NCI-H1694 treated with DMSO at 0.1 percent for 48 hours (cell line): ENCODE measurements at places on chromosomes 1 and 21.

- DNase-seq, result no peak
These were observed 38.4 kb downstream of the ADAMTS1 start for GRCh38 chr21:26806801-26807295.

GRCh38 chr1:56672579-56672978, 27.5 kb downstream of the PRKAA2 start:
- DNase-seq, result no peak

GRCh38 chr1:233664253-233664652, 50.3 kb downstream of the KCNK1 start:
- peak; percentile 95 for DNase-seq

GRCh38 chr1:223853748-223854147, 8.0 kb upstream of the TP53BP2 start:
- no peak for DNase-seq
